ENCODE measurements at places on chromosomes 4 and X.

- DNase-seq, result no peak
These were observed 31.6 kb upstream of the FAM9A start for GRCh38 chrX:8832582-8833378.

DNA sequence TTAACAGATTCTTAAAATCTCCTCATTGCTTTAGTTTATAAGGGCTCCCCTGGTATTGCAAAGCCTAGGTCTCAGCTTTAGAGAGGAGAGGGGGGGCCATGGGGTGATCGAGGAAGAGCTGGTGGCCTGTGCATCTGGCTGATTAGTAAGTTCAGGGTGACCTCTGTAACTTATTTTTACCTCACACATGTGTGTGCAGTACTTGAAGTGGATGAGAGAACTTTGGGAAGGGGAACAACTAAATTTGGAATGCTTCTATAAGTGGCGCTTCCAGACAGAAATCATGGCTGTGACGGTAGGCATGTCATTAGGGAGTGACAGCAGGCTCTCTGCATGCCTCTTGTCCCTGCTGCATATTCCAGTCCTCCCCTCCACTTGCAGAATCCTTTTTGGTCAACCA is 41.9 kb downstream of the FRAS1 start:
- no peak for DNase-seq

- no peak for DNase-seq
These were observed 8.3 kb upstream of the SPON2 start for GRCh38 chr4:1180663-1181062.

DNA sequence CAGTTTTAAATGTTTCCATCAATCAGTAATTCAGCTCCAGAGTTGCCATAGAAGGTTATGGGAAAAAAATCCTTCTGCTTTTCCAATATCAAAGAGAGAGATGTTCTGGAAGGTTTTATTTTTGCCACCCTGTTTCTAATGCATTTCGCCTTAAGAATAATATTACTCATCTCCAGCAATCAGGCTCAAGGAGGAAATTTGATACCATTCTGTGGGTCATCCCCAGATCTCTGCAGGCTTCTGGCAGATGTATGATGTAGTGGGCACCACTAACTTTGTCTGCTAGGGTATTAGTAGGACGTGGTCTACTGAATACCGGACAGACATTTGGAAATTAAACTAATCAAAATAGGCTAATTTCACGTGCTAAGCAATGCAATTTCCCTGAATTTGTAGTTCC is 645.4 kb upstream of the TENM3 start:
- no peak for DNase-seq

GRCh38 chr4:111066887-111067286 is 444.0 kb upstream of the PITX2 start:
- no peak for DNase-seq

- no peak for DNase-seq
These were observed 27.4 kb downstream of the FRYL start for GRCh38 chr4:48752726-48753125.

GRCh38 chrX:31580726-31581125 is 508.9 kb upstream of the FTHL17 start:
- DNase-seq, result no peak
